ENCODE measurements at places on chromosomes 11 and 22.
A peak's percentile ranks its signal among the peaks of the same experiment; 100 is the strongest.

GRCh38 chr11:76978818-76979217 is 55.4 kb upstream of the B3GNT6 start:
- no peak for DNase-seq

DNA sequence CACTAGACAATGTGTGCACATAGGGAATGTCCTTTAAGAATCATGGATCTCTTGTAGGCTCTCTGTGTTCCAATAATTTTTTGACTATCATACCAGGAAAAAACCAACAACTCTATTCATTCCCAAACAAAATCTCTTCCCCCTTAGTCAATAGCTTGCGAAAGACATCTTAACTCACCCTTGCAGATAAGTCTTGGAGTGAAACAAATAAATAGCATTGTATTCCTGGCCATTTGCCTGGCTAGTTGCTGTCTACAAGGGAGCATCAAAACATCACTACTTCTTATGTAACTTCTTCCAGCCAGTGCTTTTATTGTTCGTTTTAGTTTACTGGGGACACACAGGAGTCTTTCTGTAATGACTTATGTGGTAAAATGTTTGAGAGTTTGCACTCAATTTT is 29.4 kb downstream of the SCN3B start:
- no peak for DNase-seq

DNA sequence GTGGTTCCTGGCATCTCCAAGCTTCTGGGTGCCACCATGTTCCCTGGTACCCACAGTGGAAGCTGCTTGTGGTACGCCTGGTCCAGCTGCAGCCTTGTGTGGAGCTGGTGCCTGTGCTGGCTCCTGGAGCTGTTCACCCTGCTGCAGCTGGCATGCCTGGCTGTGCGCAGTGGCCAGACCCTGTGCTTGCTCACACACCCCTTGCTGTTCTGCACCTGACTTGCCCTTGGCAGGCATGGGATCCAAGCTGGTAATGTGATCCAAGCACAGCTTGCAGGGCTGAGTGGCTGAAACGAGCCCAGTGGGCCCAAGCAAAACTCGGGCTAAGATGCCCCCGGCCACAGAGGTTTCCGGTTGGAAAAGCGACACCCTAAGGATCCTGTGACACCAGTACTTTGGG is 104.7 kb upstream of the CLMP start:
- DNase-seq, result no peak

DNA sequence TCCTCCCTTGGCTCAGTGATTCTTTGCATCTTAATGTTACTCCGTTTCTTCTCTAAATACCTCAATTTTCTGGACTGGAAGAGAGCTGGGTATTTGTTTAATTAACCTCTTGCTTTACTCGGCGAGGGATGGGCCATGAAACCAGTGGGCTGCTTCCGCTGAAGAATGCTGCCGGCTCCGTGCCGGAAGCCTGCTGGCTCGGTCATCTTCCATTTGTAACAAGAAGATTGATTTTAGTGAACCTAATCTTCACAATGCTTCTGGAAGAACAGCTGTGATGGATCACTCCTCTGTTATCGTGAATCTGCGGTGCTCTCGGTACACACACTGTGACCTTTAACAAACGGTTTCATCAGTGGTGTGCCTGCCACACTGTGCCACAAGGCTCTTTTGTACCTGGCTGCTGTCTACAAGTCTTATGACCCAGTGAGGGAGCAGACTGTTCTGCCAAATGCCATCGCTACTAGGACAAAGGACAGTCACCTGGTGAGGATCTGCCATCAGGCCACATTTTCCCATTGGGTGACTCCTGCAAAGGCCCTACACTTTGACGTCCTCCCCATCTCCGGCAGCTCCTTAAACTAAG is 25.3 kb upstream of the PARVB start:
- DNase-seq, result no peak

- peak; percentile 12 for DNase-seq
Observed at GRCh38 chr11:22539821-22540256, 85.8 kb downstream of the FANCF start.

GRCh38 chr22:28907311-28908008 is 24.1 kb downstream of the ZNRF3 start:
- no peak for DNase-seq

GRCh38 chr11:75245356-75246005 is 4.9 kb downstream of the TPBGL start:
- no peak for DNase-seq

DNA sequence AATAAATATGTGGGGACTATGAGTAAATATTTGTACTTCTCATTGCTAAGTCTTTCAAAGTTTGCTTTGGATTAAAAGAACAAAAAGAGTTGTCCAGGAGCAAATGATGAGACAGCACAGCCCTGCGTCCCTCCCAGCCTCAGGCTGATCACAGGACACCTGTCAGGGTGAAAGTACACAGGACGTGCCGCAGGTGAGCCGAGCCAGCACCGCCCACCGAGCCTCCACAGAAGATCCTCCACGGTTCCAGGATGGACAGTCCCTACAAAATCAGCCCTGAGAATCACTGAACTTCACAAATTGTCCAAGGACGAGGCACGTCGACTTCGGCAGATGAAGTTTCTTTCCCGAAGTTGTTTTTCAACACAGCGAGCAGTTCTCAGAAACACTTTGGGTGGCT is 661.5 kb downstream of the BRD1 start:
- no peak for DNase-seq

- DNase-seq, result no peak
Observed at GRCh38 chr11:69382131-69383128, 88.5 kb downstream of the MYEOV start.

DNA sequence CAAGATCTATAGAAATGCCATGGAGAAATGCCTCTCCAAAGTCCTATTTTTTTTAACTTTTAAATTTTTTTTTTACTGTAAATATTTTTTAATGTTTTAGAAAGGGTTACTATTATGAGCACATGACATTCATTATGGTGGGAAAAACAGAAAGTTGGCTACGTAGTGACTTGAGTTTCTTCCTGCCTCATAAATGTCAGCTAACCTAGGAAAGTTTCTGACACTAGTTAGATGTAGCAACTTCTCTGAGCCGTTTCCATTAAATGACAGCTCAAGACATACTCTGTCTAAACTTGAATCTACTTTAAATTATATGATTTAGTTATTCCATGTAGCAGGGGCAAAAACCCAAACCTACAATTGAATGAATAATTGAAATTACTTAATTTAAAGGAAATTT is 18.4 kb upstream of the CTSC start:
- DNase-seq, result no peak

- no peak for DNase-seq
Observed at GRCh38 chr11:61768376-61769076, 16.1 kb downstream of the MYRF start.

DNA sequence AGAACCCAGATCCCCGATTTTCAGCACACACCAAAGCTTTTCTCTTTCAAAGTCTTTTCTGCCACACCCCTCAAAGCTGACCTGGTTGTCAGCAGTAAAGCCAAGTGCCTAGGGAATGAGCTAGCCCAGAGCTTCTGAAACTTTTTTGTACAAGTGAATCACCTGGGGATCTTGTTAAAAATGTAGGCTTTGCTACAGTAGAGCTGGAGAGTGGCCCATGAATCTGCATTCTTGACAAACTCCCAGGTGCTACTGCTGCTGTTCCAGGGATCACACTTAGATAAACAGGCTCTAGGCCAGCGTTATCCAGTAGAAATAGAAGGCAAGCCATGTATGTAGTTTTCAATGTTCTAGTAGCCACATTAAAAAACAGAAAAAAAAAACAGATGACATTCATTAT is 21.8 kb upstream of the NAV2 start:
- no peak for DNase-seq

DNA sequence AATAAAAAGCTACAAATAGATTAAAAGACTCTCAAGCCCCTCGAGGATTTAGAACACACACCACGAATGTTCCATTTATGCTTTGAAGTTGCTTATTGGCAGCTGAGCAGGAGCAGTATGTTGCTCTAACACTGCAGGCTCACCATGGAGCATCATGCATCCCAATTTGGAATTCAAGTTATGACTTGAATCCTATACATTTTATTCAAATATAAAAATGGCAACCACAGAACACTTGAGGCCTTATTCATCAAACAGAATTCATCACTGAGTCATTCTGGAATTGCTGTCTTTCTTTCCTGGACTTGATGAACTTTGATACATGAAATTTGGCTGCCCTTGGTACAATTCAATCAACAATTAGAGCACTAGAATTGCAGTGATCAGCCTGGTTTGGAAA is 24.5 kb upstream of the BLID start:
- DNase-seq, result no peak

DNA sequence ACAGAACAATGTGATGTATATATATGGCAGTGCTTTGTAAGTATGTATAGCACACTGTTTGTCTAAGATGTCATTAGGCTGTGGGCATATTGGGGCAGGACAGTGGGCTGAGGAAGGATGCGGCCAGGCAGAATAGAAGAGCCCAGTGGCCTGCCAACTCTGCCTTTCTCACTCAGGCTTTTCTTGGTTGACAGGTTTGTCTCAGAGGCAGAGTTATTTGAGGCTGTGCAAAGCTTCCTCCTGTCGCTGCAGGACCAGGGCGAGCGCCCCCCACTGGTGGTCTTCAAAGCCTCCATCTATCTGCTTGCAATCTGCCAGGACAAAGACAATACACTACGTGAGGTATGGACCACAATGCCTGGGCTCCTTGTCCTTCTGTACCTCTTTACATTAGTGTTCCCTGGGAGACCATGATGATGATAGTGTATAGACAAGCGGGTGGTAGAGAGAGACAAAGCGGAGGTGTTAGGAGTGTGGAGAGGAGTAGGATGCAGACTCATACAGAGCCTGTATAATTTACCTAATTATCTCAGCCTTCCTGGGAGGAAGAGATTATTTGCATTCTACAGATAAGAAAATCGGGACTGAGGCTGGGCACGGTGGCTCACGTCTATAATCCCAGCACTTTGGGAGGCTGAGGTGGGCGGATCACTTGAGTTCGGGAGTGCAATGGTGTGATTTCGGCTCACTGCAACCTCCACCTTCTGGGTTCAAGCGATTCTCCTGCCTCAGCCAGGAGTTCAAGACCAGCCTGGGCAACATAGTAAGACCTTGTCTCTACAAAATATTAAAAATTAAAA is 37.3 kb upstream of the CCDC134 start:
- DNase-seq, result no peak

DNA sequence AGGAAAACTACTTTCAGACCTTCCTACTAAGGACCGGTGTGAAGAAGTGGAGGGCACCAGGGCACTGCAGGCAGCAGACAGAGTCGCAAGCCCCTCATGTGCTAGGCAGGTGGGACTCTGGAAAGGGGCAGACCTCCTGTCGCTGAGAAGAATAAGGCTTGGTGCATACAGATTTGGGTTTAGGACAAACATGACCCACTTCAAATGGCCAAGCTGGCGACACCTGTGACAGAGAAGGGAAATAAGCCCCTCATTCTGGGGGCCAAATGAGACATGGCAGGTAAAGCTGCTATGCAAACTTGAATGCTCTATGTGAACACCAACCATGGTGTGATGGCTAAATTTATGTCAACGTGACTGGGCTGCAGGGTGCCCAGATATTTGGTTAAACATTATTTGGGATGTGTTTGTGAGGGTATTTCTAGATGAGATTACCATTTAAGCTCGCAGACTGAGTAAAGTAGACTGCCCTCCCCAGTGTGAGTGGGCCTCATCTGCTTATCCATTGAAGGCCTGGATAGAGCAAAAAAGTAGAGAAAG is 112.4 kb upstream of the PITPNB start:
- DNase-seq, result no peak

DNA sequence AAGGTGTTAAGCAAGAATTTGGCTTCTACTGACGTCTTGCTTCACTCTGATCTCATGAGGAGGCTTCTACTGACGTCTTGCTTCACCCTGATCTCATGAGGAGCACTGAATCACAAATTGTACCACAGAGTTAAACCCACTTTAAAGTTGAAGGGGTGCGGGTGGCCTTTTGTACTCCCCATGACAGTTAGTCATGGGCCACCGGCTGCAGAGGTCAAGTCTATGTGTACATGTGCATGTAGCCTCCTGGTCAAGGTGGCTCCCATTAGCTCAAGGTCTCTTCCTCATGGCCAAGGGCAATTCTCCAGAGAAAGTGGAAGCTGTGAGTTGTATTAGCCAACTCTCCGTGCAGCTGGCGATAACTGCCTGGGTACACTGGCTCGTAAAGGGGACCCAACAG is 23.1 kb upstream of the FZD4 start:
- no peak for DNase-seq

DNA sequence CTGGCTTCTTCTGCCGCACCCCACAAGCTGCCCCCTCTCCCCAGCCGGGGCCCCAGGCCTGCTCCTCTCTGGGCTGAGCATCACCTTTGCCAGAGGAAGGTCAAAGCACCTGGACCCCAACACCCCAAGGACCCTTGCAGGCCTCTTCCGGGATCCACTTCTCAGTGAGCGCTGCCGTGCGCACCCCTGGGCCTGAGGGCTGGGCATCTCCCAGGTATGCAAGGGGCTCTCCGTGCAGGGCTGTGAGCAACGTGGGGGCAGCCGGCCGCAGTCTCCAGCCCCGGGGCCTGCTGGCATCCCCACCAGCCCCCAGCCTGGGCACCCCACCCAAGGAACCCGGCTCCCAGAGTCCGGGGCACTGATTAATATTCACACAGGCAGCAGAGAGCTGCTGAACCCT is 64.0 kb downstream of the BRD1 start:
- no peak for DNase-seq

- DNase-seq, result no peak
Observed at GRCh38 chr11:73394416-73395296, 18.5 kb downstream of the RELT start.

- DNase-seq, result no peak
Observed at GRCh38 chr22:36247955-36248354, 5.0 kb upstream of the APOL1 start.

GRCh38 chr11:134488512-134488911 is 76.5 kb upstream of the B3GAT1 start:
- DNase-seq, result no peak

- peak; percentile 37 for DNase-seq
Observed at GRCh38 chr11:59206635-59207034, 6.1 kb downstream of the MPEG1 start.

DNA sequence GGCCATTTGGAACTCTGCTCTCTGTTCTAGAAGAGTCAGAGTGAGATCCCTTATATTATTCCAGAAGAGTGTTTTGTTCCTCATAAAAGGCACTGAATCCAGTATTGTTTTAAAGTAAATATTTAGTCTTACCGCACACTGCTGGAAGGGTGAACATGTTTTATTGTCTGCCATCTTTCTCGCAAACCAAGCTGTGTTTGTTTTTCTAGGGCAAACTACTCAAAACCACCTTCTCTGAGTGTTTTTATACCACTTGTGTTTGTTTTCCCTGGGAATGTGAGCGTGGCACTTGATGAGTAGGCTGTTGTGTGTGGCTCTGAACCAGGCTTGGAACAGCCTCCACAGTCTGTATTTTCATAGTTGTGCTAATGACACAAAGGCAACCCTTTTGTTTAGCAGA is 89.8 kb downstream of the DBX1 start:
- DNase-seq, result no peak

DNA sequence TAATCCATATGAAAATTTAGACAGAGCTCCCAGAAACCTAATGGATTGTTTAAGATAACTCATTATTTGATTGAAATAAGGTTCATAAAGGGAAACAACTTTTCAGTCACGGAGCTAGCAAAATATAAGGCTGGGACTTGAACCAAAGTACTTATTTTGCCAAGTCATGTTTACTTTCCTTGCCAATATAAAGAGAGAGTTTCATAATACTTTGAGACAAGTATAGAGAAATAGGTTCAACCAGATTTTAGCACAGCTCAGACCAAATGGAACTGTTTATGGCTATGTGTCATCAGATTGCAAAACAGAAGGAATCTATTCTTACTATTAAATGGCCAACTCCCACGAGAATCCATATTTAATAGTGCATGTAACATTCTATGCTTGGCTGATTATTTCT is 1517.5 kb upstream of the TENM4 start:
- peak; percentile 10 for DNase-seq

- DNase-seq, result no peak
Observed at GRCh38 chr11:61698173-61698948, 18.2 kb downstream of the DAGLA start.
